GM23338 (cell line): ENCODE measurements at places on chromosomes 12 and 14.

GRCh38 chr14:91095178-91095577, 18.7 kb upstream of the DGLUCY start:
- no peak for DNase-seq

DNA sequence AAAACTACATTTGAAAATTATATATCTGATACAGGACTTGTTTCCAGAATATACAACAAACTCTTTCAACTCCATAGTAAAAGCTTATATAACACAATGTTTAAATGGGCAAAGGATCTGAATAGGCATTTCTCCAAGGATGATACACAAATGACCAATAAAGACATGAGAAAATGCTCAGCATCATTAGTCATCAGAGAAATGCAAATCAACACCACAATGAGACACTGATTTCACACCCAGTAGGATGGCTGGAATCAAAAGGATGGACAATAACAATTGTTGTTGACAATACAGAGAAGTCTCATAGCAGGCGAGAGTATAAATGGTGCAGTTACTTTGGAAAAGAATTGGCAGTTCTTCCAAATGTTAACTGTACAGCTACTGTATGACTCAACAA, 394.9 kb downstream of the BCL11B start:
- DNase-seq, result no peak

DNA sequence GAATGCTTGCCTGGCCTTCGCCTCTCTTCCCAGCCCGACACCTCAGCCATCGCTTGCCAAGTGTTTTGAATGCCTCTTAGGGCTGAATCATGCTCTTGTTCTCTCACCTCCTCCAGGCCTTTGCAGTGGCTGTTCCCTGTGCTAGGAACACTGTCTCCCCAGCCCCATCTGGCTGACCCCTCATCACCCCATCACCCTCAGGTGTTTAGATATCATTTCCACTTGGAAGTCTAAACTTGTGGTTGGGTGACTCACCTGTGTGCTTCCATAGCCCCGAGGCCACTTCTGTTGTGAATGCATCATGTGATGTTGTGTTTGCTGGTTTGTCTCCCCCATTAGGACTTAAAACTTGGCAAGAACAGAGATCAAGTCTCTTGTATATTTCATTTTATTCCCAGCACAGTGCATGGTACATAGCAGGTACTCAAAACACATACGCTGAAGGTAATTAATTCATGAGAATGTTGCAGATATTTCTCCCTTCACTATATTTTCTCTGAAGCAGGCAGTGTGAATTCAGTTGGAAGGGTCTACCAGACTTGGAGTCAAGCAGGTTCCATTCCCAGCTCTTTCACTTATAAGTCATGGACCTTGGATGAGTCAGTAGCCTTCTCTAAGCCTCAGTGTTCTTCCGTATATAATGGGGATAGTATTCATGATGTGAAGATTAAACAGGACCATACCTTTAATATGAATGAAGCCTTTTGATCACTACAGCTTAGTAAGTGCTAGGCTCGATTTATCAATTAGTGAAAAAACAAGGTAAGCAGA, 67.8 kb downstream of the HRK start:
- no peak for DNase-seq

DNA sequence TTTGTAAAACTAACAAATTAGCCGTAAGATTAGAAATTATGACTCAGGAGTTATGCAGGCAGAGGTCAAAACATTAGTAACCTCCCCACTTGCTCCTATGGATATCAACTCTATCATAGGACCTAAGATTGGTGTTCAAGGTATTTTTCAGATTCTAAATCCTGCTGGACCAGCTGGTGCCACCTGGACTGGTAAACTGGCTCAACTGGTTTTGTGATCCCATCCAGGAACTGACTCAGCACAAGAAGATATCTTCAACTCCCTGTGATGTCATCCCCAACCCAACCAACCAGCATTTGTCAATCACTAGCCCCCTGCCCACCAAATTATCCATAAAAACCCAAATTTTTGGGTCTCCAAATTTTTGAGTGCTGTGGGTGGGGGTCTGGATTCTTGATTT, 98.1 kb upstream of the OR4E1 start:
- peak; percentile 37 for DNase-seq

DNA sequence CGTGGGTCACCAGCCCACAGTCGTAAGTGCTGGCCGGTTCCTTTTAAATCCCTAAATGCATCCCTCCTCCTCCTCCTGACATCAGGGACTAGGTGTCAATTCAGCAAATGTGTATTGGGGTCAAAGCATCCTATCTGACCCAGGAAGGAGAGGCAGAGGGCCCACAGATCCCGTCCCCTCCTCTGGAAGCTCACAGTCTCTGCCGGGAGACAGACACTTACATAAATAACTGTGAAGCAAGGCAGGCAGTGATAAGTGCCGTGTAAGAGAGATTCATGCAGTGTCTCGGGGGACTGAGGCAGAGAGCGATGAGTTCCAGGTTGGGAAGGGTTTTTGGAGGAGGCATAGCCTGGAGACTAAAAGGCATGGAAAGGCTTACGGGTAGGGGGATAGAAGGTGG, 44.1 kb downstream of the HRK start:
- DNase-seq, result no peak

- no peak for DNase-seq
Measured at GRCh38 chr12:102567031-102567985, 86.9 kb upstream of the IGF1 start.

- no peak for DNase-seq
Measured at GRCh38 chr12:121240062-121240420, 30.1 kb downstream of the P2RX4 start.

DNA sequence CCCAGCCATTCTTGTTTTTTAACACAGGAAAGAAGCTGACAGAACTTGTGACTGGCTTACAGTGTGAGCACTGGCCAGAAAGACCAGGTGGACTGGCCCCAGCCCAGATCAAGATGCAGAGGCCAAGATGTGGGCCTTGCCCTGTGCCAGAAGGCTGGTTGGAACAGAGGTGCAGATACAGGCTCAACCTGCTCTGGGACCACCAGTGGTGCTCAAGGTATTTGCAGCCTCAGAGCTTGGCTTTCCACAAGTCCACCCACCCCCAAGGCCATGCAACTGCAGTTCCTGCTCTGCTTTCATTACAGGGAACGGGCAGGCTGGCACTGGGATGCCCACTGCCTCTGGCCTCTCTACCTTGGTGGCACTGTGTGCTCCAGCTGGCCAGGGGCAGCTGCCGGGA, 23.3 kb downstream of the ZFC3H1 start:
- DNase-seq, result no peak

DNA sequence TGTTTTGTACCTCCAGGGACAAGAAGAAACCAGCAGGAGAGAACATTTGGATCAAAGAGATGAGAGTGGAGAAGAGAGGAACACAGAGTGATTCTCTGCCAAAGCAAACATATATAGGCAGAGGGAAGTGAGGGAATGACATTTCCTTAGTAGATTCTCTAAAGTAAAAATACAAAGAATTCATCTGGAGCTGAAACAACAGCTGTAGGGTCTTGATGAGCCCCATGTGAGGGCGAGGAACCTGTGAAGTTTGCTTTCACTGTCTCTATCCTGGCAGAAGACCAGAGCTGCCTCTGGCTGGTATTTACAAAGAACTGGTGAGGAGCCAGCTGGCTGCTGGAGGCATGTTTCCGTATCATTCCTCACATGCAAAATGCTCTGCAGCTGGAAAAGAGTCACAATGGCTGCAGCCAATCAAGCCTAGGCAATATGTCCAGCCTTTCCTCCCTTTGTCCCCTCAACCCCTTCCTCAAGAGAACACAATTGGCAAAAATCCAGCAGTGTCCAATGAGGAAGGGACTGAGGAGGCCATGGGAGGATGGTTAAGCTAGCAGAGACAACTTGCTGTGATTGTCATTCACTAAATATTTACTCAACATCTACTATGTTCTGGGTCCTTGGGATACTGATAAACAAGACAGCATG, 122.5 kb downstream of the PHLDA1 start:
- DNase-seq, result no peak
